ENCODE measurements at places on chromosomes 7 and 10.
A peak's percentile ranks its signal among the peaks of the same experiment; 100 is the strongest.

- H3K4me1 ChIP-seq = no peaks in the 10 kb centered on the region
- H3K27me3 ChIP-seq = no peaks in the 10 kb centered on the region
- no peak overlapping the region for H3K4me3 ChIP-seq
- no peak overlapping the region for H3K27ac ChIP-seq
These were observed 116.9 kb downstream of the EVX1 start for GRCh38 chr7:27359181-27360125.

GRCh38 chr10:112724404-112724991 lies 225.5 kb upstream of the TCF7L2 start:
- H3K27ac ChIP-seq = no peak overlapping the region
- no peaks in the 10 kb centered on the region for H3K36me3 ChIP-seq

DNA sequence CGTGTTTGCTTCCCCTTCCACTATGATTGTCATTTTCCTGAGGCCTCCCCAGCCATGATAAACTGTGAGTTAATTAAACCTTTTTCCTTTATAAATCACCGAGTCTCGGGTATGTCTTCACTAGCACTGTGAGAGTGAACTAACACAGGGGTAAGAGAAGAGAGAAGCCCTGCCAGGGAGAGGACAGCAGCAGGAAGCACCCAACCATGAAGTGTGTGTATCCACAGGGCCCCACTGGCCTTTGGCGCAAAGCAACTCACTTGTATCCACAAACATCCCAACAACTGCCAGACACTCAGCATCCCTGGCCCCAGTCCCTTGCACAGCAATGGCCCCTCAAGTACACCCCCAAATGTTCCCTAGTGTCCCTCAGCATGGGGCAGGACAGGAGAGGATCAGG lies 115.1 kb downstream of the MAD1L1 start:
- no peaks in the 10 kb centered on the region for H3K27me3 ChIP-seq
- H3K4me3 ChIP-seq = no peak overlapping the region
- peaks cover 71% of the 10 kb centered on the region for H3K36me3 ChIP-seq

- no peak overlapping the region for H3K27ac ChIP-seq
- H3K4me1 ChIP-seq = no peaks in the 10 kb centered on the region
- H3K27me3 ChIP-seq = no peaks in the 10 kb centered on the region
- peaks cover 2% of the 10 kb centered on the region for H3K36me3 ChIP-seq
These were observed 33.9 kb downstream of the CACUL1 start for GRCh38 chr10:118720685-118721538.

GRCh38 chr7:158861004-158861787 lies 4.8 kb downstream of the DYNC2I1 start:
- H3K36me3 ChIP-seq = peaks cover 2% of the 10 kb centered on the region
- no peaks in the 10 kb centered on the region for H3K27me3 ChIP-seq
- H3K4me3 ChIP-seq = no peak overlapping the region
- no peak overlapping the region for H3K27ac ChIP-seq
- H3K4me1 ChIP-seq = peaks cover 22% of the 10 kb centered on the region
- no peak for DNase-seq

DNA sequence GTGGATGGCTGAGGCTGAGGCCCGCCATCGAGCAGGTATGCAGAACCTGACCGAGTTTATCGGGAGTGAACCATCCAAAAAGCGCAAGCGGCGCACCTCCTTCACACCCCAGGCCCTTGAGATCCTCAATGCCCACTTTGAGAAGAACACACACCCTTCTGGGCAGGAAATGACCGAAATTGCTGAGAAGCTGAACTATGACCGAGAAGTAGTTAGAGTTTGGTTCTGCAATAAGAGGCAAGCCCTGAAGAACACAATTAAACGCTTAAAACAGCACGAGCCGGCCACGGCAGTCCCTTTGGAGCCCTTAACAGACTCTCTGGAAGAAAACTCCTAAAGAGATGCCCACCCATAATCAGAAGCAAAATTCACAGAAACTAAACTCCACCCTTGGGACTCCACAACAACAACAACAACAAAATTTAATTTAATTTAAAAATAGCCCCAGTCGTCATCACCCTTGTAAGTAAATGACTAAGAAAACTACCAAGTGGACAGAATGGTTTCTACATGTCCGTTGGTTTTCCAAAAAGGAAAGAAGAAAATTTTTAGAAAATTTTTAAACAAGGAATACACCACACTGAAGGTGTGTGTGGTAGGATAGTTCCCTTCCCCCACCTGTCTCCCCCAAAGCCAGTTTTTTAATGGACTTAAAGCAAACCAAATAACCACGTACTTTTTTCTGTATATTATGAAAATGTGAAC lies 101.7 kb upstream of the YAE1 start:
- peaks cover 4% of the 10 kb centered on the region for H3K27me3 ChIP-seq
- no peak overlapping the region for H3K4me3 ChIP-seq
- no peak for DNase-seq
- H3K27ac ChIP-seq = no peak overlapping the region
- H3K36me3 ChIP-seq = no peaks in the 10 kb centered on the region

DNA sequence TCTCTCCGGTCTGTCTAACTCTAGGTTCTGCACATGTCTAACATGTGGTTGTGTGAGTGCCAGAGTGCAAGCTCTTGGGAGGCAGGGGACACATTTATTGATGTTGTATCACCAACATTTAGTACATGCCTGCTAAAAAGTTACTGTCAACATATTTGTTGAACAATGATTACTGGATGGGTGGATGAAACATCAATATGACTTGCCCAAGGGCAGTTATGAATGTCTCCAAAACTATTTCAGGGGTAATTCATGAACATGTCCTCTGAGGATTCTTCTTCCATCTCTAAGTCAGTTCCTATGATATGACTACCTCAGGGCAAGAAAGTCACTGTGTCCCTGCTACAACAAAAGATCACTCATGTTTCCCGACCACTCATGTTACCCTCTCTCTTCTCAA lies 91.3 kb upstream of the STEAP1B start:
- H3K4me3 ChIP-seq = no peak overlapping the region
- H3K4me1 ChIP-seq = peaks cover 7% of the 10 kb centered on the region
- H3K36me3 ChIP-seq = no peaks in the 10 kb centered on the region
- DNase-seq = no peak
- no peaks in the 10 kb centered on the region for H3K27me3 ChIP-seq

- H3K27ac ChIP-seq = no peak overlapping the region
- DNase-seq = no peak
- H3K36me3 ChIP-seq = no peaks in the 10 kb centered on the region
- no peak overlapping the region for H3K4me3 ChIP-seq
These were observed 5.6 kb downstream of the CCSER2 start for GRCh38 chr10:84333864-84334451.

DNA sequence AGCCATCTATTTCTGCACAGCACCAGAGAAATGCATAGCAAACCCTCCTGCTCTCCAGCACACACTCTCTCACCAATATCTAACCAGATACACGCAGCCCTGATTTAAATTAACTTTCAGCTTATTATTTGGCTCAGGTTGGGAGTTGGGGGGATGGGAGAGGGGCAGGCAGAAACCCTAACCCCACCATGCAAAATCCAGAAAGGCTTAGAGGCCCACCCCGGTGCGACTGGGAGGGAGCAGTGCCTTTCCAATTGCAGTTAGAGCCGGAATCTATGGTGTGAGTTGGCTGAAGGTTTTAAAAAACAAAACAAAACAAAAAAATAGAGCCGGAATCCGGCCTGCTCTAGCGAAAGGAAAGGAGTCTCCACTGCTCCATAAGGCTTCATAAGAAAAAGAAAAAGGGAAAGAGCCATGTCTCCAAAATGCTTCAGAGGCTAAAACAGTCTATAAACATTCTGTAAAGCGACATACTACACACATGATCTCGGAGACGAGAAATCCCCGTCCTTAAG lies 2.9 kb downstream of the IGF2BP3 start:
- H3K4me3 ChIP-seq = peak overlapping the region; percentile 83
- no peaks in the 10 kb centered on the region for H3K27me3 ChIP-seq

DNA sequence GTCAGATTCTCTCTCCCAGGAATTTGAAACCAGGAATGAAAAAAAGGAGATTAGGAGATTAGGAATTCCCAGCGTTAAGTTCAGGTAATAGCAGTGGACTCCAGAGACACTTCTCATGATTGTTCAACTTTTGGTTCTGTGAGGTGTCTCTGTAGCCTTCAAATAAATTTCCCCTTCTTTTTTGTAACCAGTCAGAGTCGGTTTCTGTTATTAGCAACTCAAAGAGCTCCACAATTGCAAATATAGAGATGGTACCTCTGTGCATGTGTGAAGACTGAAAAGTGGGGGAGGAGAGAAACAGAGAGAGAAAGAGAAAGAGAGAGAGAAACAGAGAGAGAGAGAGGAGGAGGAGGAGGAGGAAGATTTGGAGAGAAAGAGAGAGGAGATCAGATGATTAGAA lies 112.8 kb upstream of the STEAP1B start:
- H3K27ac ChIP-seq = no peak overlapping the region
- no peaks in the 10 kb centered on the region for H3K36me3 ChIP-seq
- H3K4me1 ChIP-seq = no peaks in the 10 kb centered on the region
- no peaks in the 10 kb centered on the region for H3K27me3 ChIP-seq
- H3K4me3 ChIP-seq = no peak overlapping the region
- DNase-seq = no peak

DNA sequence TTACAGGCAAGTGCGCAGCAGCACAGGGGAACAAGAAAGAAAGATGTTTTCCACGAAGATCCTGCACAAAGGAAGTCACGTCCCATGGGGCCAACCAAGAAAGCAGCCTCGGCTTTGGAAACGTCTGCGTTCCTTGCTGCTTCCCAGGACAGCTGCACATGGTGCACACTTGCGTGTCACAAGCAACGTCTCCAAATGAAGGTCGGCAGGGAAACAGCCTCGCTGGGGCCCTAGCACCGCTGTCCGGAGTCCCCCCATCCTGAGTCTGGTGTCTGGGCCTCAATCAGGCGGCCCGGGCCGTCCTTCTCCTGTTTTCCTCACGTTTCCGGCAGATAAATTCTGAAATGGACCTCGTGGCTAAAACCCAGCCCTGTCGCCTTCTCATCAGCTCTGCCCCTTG lies 206.2 kb downstream of the DIP2C start:
- no peak for DNase-seq
- no peaks in the 10 kb centered on the region for H3K27me3 ChIP-seq
- no peak overlapping the region for H3K27ac ChIP-seq
- H3K4me1 ChIP-seq = peaks cover 72% of the 10 kb centered on the region
- H3K4me3 ChIP-seq = no peak overlapping the region

DNA sequence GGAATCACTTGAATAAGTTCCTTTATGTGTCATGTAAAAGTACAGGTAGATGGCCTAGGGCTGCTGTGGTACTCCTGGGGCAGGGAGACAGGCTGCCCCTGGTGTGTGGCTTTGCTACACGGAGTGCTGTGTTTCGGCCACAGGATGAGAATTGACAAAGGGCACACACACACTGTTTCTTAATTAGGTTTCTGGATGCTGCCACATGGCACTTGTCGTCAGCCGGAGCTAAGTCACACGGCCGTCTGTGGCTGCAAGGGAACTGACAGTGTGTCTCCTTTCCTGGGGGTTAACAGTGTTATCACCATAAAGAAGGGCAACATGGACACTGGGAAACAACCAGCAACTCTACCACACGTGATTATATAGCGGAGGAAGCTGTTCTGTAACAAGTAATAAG lies 55.7 kb upstream of the CREB5 start:
- H3K4me3 ChIP-seq = no peak overlapping the region
- H3K27ac ChIP-seq = no peak overlapping the region
- DNase-seq = peak; percentile 35
- H3K27me3 ChIP-seq = no peaks in the 10 kb centered on the region
- peaks cover 3% of the 10 kb centered on the region for H3K4me1 ChIP-seq

DNA sequence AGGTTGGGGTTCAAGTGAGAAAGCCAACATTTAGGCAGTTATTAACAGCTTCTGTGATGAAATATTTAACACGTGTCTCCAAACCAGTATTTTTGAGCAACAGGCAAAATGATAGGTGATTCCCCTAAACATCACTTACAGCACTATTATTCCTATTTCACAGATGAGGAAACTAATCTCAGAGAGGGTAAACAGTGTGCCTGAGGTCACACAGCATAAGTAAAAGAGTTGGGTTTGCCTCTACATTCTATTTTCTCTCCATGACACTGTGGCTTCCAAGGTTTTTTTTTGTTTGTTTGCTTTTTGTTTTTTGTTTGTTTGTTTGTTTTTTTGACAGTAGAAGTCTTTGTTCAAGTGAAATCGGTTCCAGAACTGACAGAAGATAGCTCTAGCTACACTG lies 43.2 kb upstream of the PDCD4 start:
- H3K4me1 ChIP-seq = peaks cover 21% of the 10 kb centered on the region
- H3K27me3 ChIP-seq = no peaks in the 10 kb centered on the region
- no peak for DNase-seq
- no peaks in the 10 kb centered on the region for H3K36me3 ChIP-seq
- no peak overlapping the region for H3K4me3 ChIP-seq

DNA sequence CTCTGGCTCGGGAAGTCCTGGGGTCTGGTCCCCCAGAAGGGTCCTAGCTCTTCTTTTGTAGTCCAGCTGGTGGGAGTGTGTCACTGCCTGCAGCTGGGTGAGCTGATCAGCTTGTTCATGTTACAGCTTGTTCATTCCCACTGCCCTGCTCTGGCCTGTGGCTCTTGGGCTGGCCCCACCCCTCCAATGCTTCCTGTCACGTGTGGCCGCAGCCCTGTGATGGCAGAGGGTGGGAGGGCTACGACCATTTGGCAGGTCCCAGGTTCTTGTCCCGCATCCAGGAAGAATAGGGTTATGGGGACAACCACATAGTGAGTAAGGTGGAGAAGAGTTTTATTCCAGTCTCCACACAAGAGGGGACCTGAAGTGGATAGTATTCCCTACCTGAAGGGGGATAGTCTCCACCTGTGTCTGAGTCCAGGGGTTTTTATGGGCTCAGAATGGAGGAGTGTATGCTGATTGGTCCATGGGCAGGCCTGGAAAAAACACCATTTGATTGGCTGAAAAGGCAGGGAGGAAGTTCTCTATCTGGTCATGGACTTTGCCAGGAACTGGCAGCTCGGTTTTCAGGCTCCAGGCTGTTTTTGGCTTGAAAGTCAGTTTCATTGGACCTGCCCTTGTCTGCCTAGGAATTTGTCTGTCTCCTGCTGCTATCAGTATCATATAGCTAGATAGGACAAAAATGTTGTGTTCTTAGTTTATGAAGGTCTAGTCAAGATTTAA lies 13.1 kb downstream of the SDHAF3 start:
- H3K27me3 ChIP-seq = no peaks in the 10 kb centered on the region
- DNase-seq = no peak
- H3K27ac ChIP-seq = no peak overlapping the region
- H3K4me3 ChIP-seq = no peak overlapping the region
- no peaks in the 10 kb centered on the region for H3K36me3 ChIP-seq

DNA sequence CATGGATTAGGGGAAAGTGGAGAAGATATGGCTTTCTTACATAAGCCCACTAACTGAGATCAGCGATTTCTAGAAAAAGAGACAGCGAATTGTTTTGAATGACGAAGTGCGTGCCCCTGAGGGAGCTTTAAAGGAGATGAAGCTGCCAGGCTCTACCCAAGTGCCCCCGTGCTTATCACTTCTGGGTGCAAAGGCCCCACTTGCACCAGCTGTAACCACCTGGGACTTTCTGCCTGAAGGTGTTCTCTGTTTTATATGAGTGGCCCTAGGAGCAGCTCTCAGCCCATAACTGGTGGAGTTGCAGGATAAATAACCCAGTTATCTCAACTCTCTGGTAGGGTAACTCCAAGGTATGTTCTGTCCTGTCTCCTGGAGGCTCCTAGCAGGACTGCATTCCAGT lies 20.4 kb upstream of the CARD11 start:
- no peaks in the 10 kb centered on the region for H3K36me3 ChIP-seq
- no peaks in the 10 kb centered on the region for H3K27me3 ChIP-seq
- no peak overlapping the region for H3K27ac ChIP-seq
- H3K4me3 ChIP-seq = no peak overlapping the region
- DNase-seq = no peak
